ENCODE measurements at places on chromosomes 11 and 22.
A peak's percentile ranks its signal among the peaks of the same experiment; 100 is the strongest.

DNA sequence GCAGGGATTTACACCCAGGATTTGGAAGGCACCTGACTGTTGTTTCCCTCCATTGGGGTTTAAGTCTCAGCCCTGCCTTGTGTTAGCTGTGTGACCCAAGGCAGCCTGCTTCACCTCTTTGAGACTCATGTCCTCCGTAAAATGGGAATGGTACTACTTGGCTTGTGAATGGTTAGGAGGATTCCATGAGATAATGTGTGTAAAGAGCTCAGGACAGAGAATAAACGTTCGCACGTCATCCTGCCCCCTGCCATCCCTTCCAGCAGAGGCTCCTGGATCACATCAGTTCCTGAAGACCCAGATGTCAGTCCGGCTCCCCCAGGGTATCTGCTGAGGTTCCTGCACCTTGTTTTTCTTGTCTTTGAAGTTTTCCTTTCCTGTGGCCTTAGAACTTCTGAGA is 16.8 kb upstream of the ACCSL start:
- no peak for DNase-seq

- no peak for DNase-seq
Observed at GRCh38 chr11:36376888-36377758, 81.0 kb downstream of the PRR5L start.

- peak; percentile 61 for DNase-seq
Observed at GRCh38 chr11:108975641-108976071, 310.8 kb downstream of the DDX10 start.

GRCh38 chr11:74002832-74003231 is 6.1 kb downstream of the UCP3 start:
- no peak for DNase-seq

DNA sequence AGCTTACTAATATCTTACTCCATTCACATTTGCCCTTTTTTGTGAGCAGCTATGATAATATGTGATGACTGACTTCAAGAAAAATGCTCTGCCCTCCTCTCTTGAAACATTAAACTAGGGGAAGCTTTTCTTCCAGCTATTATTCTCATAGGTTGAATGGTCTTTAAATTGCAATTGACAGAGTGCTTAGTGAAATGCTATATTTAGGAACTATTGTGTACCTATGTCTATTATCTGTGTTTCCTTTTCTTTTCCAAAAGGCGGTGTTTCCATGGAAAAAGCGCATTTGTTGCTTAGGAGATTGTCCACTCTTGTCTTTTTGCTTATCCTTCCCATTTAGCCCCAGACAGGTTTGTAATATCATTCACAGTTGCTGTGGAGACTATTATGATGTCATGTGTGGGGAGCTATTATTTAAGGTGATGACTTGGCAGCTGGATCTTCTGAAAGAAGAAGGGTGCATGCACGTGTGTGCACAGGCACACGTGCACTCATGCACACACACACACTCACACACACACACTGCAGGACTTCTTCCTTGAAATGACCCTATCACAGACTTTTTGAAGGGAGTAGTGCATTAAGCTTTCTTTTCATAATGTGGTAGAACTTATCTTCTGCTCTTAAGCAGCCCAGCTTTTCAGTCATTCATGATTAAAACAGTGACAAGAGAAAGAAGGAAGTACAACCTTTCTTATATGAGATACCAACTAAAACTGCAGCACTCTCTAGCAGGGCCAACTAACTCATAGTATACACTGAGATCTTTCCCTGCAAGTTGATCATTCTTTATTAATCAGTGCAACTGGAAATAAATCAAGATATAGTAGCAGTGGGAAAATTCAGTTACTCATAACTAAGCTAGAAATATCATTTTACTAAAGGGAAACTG is 340.8 kb upstream of the MTNR1B start:
- no peak for DNase-seq

DNA sequence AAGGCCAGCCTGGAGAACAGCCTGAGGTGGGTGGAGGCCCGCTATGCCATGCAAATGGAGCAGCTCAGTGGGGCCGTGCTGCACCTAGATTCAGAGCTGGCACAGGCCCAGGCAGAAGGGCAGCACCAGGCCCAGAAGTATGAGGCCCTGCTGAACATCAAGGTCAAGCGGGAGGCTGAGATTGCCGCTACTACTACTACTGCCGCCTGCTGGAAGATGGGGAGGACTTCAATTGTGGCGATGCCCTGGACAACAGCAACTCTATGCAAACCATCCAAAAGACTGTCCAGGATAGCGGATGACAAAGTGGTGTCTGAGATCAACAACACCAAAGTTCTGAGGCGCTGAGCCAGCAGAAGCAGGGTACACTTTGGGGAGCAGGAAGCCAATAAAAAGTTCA is 3.1 kb upstream of the TMEM218 start:
- no peak for DNase-seq

GRCh38 chr22:18994701-18995326 is 58.7 kb upstream of the PRODH start:
- DNase-seq, result no peak

GRCh38 chr11:209275-210121 is 2.0 kb downstream of the RIC8A start:
- no peak for DNase-seq

DNA sequence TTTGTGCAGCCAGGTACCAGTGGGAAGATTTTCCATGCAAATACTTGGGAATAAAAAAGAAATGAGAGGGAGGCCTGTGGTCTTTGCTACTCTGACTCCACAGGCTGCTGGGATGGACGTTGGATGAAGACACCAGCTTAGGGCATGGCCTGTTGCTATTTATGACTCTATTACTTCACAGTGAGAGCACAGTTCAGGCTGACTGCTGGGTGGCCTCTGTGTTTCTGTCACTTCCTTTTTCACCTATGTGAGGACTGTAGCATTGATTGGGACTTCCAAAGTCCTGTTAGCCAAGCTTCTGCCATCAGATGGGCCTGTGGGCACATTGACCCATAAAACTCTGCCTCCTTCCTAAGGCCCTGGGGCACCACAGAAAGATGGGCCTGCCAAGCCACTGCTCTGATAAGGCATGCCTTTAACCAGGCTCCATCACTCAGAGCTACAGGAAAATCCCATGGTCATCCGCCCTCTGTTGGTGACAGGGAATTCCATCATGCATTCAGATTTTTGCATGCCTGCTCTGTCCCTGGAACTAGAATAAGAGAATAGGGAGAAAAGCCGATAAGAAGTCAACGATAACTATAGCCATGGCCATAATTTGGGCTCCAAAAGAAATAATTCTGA is 64.6 kb downstream of the KCNJ1 start:
- DNase-seq, result no peak

GRCh38 chr11:114280696-114281095 is 15.5 kb upstream of the NNMT start:
- DNase-seq, result peak; percentile 58

- DNase-seq, result no peak
Observed at GRCh38 chr11:47573321-47573720, 5.4 kb downstream of the KBTBD4 start.

Measured in NCI-H2029 treated with DMSO at 0.1 percent for 48 hours (cell line).